Hematopoietic multipotent progenitor cell treated with erythropoietin and hydrocortisone succinate and interleukin-3 and kit ligand, for 15 days (in vitro differentiated cells): ENCODE measurements at places on chromosomes 16 and 17.

DNA sequence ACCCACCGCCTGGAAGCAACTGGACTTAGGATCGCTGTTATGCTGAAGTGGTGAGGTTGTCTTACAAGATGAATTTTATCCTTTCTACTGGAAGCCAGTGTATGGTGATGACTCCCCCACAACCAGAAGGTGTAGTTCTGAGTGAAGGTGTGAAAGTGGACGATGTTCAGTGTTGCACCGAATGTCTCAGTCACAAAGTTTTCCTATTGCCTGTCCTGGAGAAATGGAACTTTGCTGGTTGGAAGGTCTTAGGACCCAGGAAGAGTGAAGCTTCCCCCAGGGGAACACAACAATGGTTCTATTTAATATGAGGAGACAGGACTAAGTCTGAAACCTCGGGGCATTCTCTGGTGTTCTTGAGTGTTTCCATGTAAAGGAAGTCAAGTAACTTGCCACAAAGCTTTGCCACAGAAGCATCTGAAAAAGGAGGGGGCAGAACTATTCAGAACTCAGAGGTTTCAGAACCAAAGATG lies 44.2 kb downstream of the USP22 start:
- DNase-seq = no peak

GRCh38 chr16:799948-800833 lies at the start of gene GNG13:
Gene GNG13 (minus strand): TSS chr16:800734. CDS start chr16:799077, 1,657 bp downstream.
- no peak for DNase-seq

DNA sequence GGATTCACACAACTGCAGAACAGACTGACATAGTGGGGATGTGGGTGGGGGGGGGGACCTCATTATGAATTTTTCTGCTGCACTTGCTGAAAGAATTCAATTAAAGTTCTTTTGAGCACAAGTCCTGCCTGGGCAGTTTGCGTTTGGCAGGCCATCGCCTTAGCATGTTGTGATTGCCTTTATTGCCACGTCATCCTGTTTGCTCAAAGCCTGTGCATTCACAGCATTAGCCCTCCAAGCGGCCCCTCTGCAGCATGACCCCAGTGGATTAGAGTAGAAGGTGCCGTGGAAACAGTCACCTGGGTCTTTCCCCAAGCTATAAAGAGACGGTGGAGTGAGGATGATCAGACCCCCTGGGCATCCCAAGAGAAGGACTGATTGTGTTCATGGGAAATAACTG lies 17.2 kb downstream of the MSI2 start:
- DNase-seq = no peak

DNA sequence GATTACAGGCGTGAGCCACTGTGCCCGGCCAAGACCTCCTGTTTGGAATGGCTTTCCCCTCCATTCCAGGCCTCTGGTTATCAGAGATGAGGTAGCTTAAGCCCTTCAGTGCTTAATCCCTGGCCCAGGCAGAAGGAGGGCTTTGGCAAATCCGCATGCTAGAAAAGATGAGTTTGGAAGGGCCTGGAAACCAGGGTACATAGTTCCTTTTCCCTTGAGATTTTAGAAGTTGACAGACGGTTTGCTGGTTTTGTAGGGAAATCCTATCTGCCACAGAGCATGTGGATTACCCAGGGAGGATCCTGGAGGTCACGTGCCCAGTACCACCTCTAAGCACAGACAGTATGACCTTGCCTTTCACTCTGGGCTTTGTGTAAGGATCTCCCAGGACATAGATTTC lies 114.7 kb upstream of the CACNG3 start:
- no peak for DNase-seq

- peak; percentile 74 for DNase-seq
These were observed at the start of gene FLII for GRCh38 chr17:18258356-18259038. Gene FLII (minus strand): TSS chr17:18258738. CDS start chr17:18258690, 48 bp downstream.

DNA sequence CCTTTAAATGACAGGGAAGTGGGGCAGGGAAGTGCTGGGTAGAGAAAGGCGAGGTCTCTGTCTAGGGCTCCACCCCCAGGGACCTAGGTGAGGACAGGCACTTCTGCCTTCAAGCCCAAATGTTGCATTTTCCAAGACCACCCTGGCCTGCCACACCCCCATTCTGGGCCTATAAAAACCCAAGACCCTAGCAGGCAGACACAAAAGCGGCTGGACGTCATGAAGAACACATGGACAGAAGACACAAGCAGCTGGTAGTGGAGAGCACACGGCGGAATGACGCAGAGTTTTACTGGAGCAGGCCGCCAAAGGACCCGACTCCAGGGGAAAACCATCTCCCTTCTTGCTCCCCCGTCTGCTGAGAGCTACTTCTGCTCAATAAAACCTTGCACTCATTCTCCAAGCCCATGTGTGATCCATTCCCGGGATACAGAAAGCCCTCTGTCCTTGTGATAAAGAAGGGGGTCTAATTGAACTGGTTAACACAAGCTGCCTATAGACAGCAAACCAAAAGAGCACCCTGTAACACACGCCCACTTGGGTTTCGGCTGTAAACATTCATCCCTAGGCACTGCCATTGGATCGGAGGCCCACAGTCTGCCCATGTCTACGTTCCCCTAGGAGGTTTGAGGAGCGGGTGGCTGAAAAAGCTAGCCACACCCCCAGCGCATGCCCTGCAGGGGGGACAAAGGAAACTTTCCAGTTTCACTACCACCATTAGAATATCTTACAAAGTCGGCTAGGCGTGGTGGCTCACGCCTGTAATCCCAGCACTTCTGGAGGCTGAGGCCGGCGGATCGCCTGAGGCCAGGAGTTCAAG lies 622.2 kb upstream of the SALL1 start:
- no peak for DNase-seq

- DNase-seq = no peak
These were observed 2.0 kb downstream of the WFIKKN2 start for GRCh38 chr17:50837286-50837979.
